ENCODE measurements at places on chromosomes 12 and 14.

DNA sequence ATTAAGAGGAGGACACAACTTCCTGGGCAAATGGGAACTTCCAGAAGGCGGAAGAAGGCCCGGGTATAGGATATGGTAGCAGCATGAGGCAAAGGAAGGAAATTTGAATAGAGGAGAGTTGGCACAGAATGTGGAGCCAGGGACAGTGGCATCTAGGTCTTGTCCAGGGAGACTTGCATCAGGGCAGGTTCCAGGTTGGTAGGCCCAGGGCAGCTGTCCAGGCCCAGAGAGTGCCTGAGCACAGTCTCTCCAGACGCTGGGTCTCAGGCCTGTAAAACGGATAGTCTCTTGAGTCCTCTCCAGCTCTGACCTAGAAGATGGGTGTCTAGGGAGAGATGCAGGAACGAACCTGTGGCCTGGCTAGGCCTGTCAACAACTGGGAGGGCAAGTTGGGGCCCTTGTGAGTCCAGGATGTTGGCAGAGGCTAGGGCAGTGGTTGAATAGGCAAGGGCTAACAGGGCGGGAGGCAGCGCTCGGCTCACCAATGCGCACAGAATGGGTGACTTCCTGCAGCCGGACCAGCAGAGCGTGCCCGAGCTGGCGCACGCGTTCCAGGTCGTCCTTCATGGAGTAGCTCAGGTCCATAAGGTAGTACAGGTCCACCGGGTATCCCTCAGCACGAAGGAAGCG, 9.9 kb downstream of the ITGB7 start:
- no peak for DNase-seq

GRCh38 chr12:75854681-75855309, 176.8 kb downstream of the PHLDA1 start:
- DNase-seq, result no peak

DNA sequence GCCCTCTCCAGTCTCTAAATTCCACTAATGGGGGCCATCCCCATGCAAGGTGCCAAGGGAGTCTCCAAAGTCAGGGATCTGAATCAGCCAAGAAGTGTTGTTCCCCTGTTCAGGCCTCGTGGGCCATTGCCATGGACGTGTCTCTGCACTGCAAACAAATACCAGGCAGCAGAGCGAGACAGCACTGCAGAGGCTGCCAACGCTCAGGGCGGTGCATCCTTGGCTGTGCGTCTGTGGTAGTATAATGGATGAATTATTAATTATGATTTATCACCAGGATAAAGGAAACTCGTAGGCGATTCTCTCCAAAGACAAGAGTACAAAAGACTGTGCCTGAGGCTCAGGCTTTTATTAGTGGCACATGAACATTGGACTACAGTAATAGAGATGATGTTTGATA, 122.3 kb upstream of the NTF3 start:
- no peak for DNase-seq

DNA sequence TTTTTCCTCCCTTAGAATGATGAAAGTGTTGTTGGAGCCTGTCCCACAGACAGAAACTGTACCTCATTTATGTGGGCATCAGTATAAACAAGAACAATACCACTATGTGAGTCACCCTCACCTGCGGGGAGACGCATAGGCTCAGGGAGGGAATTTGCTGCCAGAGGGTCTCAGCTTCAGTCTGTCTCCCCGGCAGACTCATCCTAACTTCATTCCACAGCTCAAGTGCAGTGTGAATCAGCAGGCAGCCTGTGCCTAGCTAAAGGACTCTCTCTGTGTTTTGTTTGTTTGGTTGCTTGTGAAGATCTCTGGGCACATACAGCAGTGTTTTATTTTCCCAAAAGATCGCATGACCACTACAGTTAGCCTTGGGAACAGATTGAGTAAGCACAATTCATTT, 98.9 kb downstream of the PRKCH start:
- peak; percentile 10 for DNase-seq

DNA sequence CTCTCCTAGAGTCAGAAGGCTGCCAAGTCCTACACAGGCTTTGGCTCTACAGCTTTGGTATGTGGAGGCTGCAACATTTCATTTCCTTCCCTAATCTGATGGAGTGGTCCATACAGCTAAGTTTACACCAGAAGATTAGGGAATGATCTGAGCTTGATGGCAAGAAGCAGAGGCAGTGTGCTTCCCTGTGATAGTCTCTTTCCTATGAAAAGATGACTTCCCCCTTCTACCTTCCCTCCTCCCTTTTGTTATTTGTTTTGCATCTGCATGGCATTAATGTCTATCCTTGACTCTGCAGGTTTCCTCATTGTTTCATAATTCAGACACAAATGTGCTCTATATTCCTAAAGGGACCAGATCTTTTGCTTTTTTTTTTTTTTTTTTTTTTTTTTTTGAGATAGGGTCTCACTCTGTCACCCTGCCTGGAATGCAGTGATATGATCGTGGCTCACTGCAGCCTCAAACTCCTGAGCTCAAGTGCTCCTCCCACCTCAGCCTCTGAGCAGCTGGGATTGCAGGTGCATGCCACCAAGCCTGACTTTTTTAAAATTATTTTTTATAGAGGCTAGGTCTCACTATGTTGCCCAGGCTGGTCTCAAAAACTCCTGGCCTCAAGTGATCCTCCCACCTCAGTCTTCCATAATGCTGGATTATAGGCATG, 76.3 kb downstream of the GRIP1 start:
- DNase-seq, result no peak

GRCh38 chr14:68941820-68942219, 37.3 kb downstream of the ACTN1 start:
- DNase-seq, result peak; percentile 86

DNA sequence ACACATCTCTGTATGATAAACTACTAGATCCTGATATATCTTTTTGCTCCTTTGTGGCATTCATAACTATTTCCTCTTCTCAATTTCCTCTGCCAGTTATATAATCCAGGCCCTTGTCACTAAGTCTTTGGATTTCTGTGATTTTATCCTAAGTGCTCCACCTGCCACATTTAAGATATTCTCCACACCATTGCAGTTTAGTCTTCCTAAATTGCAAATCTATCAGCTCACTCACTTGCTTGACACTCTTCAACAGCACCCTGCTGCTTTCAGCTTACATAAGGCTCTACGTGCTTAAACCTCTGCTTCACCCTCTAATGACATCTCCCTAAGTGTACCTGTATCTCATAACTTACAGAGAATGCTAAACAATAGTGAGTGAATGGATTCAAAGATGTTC, 1032.2 kb upstream of the SEL1L start:
- no peak for DNase-seq

DNA sequence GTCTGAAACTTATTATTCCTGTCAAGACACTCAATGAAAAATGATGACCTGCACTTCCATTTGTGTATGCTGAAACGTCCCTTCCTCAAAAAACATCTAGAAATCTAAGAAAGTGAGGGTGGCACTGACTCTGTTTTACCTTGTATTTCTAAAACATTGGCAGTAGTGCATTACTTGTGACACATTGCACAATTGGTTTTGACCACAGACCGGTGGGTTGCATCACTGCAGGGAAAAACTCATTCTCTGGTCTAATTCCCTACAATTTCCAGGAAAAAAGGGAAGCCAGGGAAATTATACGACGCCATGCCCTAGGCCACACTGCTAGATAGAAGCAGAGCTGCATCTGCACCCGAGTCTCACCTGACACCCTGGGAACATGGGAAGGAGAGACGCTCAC, 156.7 kb downstream of the NTF3 start:
- no peak for DNase-seq

DNA sequence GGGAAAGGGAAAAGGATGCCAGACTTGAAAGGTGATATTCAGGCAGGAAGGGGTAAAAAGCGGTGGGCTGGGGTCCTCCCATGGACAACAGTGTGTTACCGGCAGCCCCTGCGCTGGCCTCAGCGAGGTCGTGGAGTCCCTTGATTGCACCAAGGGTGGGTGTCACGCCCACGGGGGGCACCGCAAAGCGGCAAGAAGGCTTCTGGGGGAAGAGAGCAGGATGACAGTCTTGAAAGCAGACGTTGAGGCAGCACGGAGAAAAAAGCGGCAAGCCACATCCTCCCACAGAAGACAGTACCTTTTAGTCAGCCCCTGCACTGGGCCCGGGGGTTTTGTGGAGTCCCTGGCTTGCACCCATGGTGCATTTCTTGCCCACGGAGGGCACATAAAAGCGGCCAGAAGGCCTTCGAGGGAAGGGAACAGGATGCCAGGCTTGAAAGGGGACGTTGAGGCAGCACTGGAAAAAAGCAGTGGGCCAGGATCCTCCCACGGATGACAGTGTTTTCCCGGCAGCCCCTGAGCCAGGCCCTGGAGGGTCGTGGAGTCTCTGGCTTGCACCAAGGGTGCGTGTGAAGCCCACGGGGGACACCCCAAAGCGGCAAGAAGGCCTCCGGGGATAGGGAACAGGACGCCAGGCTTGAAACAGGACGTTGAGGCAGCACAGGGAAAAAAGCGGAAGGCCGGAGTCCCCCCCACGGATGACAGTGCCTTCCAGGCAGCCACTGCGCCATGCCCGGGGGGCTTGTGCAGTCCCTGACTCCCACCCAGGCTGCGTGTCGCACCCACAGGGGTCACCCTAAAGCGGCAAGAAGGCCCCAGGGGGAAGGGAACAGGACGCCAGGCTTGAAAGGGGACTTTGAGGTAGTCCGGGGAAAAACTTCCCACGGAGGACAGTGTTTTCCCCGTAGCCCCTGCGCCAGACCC, 162.2 kb upstream of the ALG10B start:
- peak; percentile 8 for DNase-seq

DNA sequence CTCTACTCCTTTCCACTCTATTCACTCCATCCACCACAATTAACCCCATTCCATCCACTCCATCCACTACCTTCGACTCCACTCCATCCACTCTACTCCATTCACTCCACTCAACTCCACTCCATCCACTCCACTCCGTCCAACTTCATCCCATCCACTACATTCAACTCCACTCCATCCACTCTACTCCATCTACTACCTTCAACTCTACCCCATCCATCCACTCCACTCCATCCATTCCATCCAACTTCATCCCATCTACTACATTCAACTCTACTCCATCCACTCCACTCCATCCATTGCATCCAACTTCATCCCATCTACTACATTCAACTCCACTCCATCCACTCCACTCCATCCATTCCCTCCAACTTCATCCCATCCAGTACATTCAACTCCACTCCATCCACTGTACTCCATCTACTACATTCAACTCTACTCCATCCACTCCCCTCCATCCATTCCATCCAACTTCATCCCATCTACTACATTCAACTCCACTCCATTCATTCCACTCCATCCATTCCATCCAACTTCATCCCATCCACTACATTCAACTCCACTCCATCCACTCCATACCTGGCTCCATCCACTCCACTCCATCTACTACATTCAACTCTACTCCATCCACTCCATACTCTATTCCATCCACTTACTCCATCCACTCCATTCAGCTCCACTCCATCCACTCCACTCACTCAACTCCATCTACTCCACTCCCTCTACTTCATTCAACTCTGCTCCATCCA, 16.4 kb downstream of the HNF1A start:
- DNase-seq, result peak; percentile 35

GRCh38 chr14:99157676-99158075, 114.3 kb downstream of the BCL11B start:
- DNase-seq, result no peak

GRCh38 chr14:95164506-95164905, 7.2 kb upstream of the DICER1 start:
- DNase-seq, result no peak

DNA sequence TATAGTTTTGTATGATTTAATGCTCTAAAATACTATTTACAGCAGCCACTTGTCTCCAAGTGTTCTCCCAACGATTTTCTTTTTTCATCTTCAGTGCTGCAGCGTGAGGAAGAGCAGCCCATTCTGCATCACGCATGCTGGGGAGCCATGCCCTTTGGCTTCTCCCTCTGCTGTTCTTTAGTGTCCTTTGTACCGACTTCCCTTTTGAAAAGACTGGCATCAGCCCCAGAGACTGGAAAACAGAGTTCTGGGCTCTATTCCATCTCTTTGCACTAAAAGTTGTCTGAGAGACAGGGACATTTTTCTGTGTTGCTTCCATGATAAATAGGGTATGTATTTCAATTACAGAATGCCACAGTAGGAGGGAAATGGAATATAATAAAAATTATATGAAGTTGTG, 105.1 kb downstream of the RERG start:
- no peak for DNase-seq

DNA sequence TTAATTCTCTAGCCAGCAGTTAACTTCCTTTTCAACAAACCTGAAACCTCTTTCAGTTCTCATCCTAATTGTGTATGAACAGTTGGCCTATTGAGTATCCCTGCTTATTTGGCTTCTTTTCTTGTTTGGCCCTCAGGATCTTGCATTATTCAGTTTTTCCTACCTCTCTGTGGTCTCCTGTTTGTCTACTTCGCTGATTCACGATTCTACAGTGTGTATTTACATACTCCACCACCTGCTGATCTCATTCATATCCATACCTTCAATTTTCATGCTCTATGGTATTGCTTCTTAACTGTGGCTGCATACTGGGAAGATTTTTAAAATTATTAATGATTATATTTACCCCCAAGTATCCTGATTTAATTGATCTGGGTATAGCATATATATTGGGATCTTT, 56.4 kb downstream of the RASSF9 start:
- no peak for DNase-seq

GRCh38 chr14:69572841-69573135, 1.9 kb downstream of the CCDC177 start:
- DNase-seq, result peak; percentile 52

DNA sequence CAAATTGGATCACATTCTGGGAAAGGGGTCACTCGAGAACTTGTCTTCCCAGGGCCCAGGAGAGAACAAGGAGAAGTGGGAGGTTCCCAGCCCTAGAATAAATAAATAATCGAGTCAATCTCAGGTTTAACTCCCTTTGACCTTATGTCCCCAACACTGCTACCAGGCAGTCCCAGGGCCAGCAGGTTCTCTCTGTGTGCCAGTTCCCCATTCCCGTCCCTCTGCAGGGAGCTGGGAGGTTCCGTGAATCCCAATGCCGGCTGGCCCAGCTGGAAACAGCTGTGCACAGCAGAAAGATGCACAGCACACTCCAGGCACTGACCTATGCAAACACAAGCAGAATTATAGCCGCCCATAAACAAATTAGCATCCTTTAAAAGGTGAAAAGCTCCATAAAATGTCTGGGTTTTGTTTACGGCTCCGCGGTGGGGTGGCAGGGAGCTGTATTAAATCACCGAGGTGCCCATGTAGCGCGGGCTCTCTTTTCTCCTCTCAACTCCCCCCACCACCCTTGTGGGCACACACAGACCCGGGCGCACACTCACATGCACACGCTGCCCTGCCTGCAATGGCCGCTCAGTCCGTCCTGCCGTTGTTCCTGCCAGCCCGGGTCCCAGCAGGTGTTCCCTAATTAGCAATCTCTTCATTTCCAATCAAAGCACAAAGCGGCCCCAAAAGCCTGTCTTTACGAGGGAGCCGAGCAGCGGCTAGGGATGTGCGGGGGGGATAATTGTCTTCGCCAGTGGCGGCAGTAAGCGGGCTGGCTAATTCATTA, 46.6 kb upstream of the ESRRB start:
- peak; percentile 71 for DNase-seq

Measured in H7 (cell line).